Vagina (tissue), 2 donors: ENCODE measurements at places on chromosomes 4 and X.

GRCh38 chr4:78610546-78611214 lies 59.1 kb downstream of the ANXA3 start:
- no peak for DNase-seq

- DNase-seq, result no peak
These were observed 17.5 kb downstream of the RFC1 start for GRCh38 chr4:39348371-39349315.

GRCh38 chr4:176443117-176443516 lies 123.4 kb downstream of the SPCS3 start:
- no peak for DNase-seq

GRCh38 chr4:115675719-115676118 lies 562.3 kb upstream of the NDST4 start:
- DNase-seq, result no peak

GRCh38 chr4:152975380-152976211 lies 39.5 kb downstream of the FHDC1 start:
- no peak for DNase-seq

DNA sequence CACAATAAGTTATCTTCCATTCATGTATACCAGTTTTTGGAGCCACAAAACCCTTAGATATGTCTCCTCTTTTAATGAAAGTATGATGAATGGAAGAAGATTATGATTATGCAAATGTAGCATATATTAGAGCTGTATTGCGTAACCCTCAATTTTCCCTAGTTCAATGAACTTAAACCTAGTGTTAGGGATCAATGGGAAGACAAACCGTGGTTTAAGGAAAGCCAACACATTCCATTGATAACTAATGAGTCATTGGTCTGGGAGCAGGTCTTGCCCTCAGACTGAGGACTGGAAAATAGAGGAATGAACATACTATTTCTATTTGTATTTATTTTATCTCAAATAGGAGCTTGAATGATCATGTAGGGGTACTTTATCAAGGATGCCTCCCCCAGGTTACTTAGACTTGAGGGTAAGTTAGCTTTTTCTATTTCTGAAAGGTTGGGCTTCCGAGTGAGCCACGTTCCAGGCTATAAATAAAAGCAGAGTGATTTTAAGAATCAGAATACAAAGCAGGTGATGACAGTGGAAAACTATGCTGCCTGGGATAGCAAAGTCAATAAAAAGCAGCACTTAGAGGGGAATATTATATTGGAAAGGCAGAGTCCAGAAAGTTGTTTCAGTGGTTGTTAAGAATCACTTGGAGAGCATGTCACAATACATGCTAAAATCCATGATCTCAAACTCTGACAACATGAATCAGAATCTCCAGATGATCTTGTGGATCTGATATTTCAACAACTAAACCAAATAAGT lies 356.0 kb downstream of the ADAM29 start:
- DNase-seq, result no peak

- no peak for DNase-seq
These were observed 105.6 kb downstream of the EFNB1 start for GRCh38 chrX:68934421-68934820.

GRCh38 chr4:86935853-86936733 lies 1.3 kb downstream of the AFF1 start:
- peak; percentile 94 for DNase-seq

- DNase-seq, result no peak
These were observed 818.7 kb upstream of the TENM3 start for GRCh38 chr4:181424362-181425016.

DNA sequence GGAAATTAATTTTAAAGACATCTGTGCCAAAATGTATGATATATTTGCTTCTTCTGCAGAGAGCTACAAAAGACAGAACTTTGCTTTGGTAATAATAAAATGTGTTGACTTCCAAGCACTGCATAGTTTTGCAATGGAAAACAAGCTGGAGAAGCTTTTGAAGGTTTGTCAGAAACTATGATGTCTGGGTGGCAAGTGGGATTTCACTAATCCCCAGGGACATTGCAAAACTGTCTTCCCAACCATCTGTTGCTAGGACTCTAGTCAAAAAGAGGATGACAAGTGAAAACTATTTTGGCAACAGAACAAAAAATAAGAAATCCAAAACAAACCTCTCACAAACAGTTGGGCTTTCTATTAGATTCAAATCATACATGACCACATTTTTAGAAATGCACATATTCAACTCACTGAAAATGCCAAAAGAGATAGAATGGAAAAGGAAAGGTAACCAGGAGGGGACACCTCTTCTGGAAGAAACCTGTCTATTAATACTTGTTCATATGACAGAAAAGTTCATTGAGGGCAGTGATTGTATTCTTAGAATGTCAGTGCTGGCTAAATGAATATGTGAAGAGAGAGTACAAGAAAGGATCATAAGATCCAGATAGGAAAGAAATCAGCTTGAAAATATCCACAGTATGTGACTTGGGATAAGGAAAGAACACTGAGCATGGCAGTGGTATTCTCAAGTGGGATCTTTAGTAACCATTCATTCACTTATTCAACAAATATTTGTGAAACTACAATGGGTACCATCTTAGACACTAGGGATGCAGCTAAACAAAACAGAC lies 228.0 kb downstream of the RASL11B start:
- DNase-seq, result no peak

- DNase-seq, result no peak
These were observed 214.4 kb upstream of the PPP1R2C start for GRCh38 chrX:42992199-42992943.

DNA sequence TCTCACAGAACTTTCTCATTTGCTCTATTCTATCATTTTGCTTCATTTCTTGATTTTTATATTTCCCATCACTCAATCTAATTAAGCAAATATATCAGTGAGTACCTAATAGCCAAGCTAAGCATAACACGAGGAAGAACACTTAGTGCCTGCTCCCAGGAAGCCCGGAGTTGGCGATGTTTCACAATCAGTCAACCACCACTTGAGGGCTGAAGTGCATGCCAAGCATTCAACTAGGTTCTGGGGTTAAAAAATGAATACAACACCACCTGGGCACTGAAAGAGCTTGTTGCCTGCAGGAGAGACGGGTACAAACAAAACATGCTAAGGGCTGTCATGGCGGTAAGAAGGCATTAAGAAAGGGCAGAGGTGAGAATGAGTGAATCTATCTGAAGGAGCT lies 47.5 kb downstream of the UCHL1 start:
- no peak for DNase-seq

- no peak for DNase-seq
These were observed 116.8 kb downstream of the AFAP1 start for GRCh38 chr4:7822877-7823276.

DNA sequence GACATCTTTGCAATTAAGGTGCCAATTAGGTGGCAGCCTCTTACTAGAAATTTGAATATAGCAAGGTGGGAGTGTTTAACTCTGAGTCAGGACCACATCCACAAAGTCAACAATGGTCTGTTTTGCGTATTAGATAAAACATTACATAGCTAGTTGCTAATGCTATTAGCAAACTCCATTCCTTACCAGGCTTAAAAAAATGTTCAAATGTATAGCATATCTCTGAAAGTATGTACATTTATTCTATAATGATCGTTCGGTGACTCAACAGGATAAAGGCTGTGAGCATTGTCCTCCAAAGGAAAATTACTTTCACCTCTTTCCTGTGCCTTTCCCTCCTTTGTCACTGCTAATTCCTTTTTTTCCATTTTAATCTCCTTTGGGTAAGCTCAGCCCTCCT lies 74.5 kb downstream of the SYTL5 start:
- no peak for DNase-seq

DNA sequence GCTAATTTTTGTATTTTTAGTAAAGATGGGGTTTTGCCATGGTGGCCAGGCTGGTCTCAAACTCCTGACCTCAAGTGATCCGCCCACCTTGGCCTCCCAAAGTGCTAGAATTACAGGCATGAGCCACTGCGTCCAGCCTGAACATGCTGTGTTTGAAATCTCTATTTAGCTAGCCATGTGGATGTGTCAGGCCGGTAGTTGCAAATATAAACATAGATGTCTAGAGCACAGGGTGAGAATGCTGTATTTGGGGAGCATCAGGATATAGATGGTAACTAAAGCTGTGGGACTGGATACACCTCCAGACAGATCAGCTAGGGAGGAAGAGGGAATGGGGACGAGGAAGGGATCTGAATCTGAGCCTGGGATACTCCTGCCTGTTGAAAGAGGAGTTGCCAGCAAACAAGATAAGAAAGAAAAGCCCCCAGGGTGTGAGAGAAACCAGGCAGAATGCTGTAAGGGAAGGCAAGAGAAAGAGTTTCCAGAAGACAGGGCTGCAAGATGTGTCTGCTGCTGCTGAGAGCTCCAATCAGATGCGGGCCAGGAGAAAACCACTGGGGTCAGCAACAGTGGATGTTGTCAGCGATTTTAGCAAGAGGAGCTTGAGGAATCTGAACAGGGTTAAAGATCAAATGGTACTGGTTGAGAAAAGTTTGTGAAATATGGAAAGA lies 177.4 kb downstream of the PALLD start:
- no peak for DNase-seq

DNA sequence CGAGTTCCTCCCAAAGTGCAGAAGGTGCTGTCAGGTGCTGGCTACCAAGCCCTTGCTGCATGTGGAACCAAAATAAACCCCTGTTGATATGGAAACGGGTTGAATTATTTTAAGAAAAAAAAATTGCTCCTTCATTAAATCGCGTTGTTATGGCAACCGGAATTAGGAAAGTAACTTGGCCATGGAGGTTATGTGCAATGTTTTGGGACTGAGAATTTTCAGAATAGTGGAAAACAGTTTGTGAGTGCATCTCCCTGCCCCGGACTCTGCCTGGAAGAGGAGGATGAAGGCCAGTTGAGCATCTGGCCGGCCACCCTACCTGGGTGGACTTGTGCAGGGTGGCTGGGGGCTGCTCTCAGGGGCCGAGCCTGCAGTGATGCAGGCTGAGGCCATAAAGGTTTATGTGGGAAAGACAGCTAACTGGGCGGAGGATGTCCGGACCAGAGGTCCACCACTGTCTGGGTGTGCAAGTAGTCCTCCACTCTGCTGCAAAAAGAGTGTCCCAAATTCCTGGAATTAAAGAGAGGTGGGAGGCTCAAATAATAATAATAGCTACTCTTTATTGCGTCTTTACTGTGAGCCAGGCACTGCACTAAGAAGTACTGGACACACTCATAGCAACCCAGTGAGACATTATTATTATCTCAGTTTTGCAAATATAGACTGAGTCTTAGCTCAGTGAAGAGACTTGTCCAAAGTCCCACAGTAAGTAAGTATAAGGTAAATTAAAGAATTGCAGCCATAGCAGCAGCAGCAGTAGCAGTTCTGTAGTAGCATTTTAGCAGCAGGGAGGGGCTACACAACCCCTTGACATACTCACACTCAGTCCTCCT lies 20.6 kb downstream of the RTL5 start:
- no peak for DNase-seq

GRCh38 chr4:121791481-121791880 lies 9.6 kb upstream of the EXOSC9 start:
- no peak for DNase-seq

- DNase-seq, result no peak
These were observed 48.8 kb downstream of the PTCHD1 start for GRCh38 chrX:23383411-23383810.

DNA sequence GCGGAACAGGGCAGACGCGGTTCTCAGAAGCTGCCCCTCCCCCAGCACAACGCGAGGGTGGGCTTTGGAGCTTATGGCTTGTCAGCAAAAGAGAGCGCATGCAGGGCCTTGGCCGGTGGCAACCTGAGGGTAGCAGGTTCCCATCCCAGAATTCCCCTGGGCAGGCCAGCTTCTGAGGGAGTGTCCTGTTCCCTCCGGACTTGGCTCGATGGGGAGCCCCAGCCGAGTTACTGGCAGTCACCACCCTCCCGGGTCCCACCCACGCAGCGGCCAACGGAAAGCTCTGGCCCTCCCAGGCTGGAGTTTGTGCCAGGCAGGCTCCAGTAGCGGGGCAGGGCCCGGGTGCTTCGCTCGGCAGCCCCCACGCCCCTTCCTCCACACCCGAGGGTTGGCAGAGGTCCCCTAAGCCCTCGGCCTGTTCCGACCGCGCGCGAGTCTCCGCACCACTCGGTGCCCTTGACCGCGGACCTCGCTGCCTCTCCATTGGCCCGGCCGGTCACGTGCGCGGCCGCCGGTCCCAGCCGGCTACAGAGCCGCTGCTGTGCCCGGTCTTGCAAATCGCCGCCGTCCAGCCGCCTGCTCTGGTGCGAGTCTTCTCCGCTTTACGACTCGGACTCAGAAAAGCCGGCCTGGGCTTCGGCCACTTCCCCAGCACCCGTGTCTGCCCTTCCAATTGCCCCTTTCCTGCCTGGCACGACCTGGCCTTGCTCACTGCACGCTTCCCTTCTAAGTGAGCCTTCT lies 20.9 kb upstream of the MTM1 start:
- no peak for DNase-seq

- DNase-seq, result no peak
These were observed 2.2 kb downstream of the FAT4 start for GRCh38 chr4:125316791-125317524.

GRCh38 chrX:106626789-106627188 lies 15.0 kb downstream of the RADX start:
- DNase-seq, result no peak

DNA sequence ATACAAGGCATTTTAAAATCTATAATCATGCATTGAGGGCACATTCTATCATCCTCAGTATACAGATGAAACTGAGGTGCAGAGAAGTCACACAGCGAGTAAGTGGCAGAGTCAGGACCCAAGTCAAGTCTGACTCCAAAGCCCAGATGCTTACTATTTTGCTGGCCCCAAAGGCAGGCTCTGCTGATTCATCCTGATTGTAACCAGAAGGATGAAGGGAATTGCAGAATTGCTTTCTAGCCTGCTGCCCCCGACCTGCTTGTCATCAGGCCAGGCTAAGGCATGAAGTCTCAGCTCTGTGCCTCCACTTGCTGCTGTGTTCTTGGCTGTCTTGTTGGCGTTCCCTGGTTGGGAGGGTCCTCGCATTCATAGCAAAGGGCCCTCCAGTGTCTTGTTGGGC lies 62.7 kb downstream of the SLC9A6 start:
- DNase-seq, result no peak

- DNase-seq, result no peak
These were observed 32.9 kb upstream of the EGFL6 start for GRCh38 chrX:13536551-13536950.

DNA sequence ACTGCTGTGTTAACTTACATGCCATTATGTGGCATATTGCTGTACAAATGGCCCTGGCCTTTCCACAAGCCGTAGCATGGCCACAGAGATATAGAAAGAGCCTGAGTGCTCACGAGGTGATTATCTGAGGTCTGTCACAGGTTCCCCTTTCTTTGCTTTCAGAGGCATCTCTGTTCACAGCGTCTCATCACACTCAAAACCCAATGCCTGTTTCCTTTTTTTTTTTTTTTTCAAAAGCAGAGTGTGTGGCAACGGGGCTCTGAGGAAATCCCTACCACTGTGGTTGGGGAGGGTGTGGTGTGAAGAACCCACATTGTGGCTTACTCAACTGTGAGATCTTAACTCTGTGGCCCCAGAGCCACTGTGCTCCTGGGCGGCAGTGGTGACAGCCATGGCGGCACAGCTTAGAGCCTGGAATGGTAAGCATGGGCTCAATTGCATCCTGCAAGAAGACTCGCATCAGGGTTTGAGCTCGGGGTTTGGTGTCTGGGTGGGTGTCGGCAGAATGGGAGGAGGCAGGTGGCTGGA lies 30.8 kb downstream of the RTL5 start:
- no peak for DNase-seq
